ENCODE measurements at places on chromosomes 16 and 17. TPM values are rescaled to one million over a fixed set of nuclear protein-coding genes. Genes with fewer than 3 reads are reported as not detected.

The FOXN1 gene
- not detected for total RNA-seq

The C17orf67 gene
- total RNA-seq = 3.4 TPM

The EFCAB5 gene
- 0.39 TPM for total RNA-seq

The SHBG gene
- 1.2 TPM for total RNA-seq

The ZNF597 gene
- total RNA-seq = 2.7 TPM
